Activated T-cell treated with anti-CD3 and anti-CD28 coated beads for 48 hours (primary cell): ENCODE measurements at places on chromosomes 12 and 14.

- no peak for DNase-seq
These were observed 31.4 kb downstream of the VWF start for GRCh38 chr12:6092784-6093722.

GRCh38 chr14:53103636-53104340, 49.3 kb downstream of the DDHD1 start:
- no peak for DNase-seq

GRCh38 chr12:31585271-31585670, 5.7 kb downstream of the DENND5B start:
- no peak for DNase-seq

DNA sequence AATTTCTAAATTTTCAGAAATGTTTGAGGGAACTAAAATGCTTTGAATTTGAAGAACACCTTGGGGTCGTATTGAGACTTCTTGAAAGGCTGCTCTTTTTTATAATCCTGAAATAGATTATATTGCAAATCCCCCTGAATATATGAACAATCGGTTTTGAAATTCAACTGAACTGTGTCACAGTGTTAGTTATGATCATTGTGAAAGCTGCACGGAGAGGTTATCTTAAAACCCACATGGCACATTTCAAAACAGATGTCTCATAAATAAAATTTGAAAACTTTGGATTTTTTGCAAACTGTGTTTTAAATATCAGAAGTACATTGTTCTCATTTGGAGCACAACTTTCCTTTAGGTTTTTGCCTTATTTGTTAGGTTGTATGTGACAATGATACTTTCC, 218.4 kb downstream of the TMEM117 start:
- DNase-seq, result no peak

- DNase-seq, result no peak
These were observed 675 bp downstream of the NEDD8 start for GRCh38 chr14:24231263-24232120.
